Pulmonary artery endothelial cell (primary cell): ENCODE measurements at places on chromosomes 5 and 9.

GRCh38 chr5:157072508-157072907, 13.6 kb upstream of the HAVCR1 start:
- DNase-seq = no peak

DNA sequence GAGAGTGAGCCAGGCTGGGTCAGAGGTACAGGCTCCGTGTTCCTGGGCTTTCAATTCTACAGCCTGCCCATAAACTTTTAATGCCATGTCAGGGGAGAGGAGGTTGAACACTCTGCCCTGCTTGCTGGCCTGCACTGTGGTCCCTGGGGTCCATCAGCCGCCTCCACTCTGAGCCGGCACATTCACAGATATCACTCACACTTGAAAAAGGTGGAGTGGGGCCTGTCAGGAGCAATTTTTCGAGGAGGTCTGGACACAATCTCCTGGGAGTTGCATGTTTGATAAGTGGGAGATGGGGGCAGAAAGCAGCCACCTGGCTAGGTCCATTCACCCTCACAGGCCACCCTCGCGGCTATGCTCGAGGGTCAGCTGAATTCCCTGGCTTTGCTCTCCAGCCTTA, 22.9 kb downstream of the S1PR3 start:
- no peak for DNase-seq

DNA sequence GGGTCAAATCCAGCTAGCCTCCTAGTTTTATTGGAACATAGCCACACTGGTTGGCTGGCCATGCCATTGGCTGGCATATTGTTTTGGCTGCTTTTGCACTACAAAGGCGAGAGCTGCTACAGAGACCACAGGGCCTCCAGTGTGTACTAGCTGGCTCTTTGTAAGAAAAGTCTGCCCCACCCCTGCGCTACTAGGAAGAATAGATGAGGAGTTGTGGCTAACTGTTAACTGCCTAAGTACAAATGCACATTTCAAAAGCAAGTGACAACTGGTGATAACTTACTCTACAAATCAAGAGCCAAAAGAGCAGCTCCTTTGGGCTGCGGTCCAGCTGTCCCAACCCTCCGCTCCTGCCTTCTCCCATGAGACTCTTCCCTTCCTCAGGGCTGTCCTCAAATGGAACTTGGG, 63.9 kb downstream of the SERINC5 start:
- DNase-seq = no peak

GRCh38 chr5:32828492-32828891, 117.4 kb downstream of the NPR3 start:
- no peak for DNase-seq

DNA sequence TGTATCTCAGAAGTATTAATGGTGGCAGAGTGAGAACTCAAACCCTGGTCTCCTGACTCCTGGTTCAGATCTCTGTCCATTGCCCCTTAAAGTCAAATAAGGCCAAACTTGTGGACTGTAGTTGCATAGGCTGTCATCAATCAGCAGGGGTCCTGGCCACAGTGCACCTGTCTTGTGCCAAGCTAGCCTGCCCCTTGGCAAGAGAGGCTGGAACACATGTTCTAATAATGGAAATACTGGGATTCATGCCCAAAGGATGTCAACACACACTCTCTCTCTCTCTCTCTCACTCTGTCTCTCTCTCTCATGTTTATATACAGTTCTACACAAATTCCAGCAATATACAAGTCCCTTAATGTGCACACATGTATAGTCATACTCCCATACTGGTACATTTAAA, 44.3 kb downstream of the GLRA1 start:
- DNase-seq = no peak

DNA sequence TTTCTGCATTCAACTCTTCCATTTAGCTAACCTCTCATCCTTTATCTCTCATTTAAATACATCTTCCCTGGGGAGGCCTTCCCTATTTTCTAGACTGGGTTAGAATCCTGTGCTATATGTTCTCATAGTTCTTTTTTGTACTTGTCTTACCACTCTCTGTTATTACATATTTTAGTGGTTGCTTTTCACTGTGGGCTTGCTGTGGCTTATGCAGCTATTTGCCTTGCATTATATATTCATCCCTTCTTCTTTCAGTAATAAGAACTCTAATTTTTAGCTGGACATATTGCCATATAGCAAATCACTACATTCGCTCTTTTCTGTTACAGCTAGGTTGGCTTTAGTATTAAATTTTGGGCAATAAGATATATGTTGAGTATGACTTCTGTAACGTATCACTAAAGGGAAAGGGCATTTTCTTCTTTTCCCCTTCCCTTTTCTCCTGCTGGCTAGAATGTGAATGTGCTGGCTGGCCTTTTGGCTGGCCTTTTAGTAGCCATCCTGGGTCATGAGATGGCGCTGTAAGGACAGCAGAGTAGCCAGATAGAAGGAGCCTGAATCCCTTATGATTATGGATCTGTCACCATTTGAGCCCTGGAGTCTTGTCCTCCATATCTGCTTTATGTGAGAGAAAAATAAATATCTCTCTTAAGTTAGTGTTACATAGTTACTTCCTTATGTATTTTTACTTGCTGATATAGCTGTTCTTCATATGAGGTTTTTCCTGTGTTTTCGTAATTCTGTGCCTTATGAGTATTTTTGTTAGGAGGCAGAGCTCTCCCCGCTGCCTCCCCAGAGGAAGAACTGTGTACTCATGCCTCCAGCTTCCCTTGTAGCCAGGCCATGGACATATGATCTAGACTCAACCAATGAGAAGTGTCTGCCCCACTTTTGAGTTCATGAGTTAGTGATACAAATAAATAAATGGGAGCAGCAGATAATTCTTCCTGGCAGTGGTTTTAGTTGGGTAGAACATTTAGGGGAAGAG, 65.8 kb downstream of the NDUFAF2 start:
- DNase-seq = no peak

DNA sequence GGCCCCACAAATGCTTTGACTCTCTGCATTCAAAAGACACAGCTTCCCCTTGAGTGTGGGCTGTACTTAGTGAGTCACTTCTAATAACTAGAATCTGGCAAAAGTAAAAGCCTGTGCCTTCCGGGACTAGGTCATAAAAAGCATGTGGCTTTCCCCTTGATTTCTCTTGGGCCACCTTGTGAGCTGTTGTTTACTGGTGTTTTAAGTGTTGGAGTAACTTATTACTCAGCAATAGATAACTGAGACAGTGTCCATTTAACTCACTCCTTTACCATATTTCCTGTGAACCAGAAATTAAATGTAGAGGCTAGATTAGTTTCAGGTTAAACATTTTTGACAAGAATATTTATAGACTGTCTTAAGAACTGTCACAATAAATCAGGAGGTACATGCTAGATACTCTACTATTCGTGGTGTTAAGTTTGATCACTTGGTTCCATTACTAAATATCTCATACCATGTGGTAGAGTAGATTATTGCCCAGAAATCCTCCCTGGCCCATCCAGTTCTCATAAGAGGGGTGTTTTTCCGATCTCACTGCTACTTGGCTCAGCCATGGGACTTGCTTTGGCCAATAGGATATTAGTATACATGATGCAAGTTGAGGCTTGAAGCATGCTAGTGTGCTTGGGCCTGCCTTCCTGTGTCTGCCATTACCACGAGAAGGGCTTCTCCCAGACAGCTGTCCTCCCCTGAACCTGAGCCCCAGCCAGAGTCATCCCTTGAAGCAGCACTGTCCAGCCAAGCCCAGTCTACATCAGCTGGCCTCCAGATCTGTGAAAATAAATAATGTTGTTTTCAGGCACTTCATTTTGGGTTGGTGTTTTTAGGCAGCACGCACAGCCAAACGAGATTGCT, 10.4 kb upstream of the CMBL start:
- DNase-seq = no peak

GRCh38 chr5:17441351-17441750, 56.7 kb upstream of the TAF11L2 start:
- DNase-seq = no peak

GRCh38 chr5:132422720-132423437, 53.4 kb downstream of the SLC22A5 start:
- DNase-seq = no peak

- no peak for DNase-seq
These were observed 30.6 kb upstream of the SLCO6A1 start for GRCh38 chr5:102529447-102529846.

GRCh38 chr5:162466011-162466410, 398.4 kb downstream of the GABRG2 start:
- no peak for DNase-seq

DNA sequence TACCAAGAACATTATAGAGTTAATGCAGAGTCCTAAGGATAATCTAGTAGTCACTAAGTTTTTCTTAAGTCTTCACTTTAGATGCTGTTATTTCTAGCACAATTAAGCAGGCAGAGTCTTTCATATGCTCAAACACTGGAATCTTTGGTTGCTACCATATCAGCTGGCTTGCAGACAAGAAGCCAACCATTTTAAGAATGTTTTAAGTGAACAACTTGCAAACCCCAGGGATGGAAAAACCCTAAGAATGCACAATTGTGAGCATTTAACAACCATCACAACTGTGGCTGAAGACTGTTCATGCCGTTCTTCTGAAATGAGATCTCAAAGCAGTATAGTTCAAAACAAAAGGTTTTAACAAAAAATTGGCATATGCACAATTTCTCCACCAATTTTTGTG, 55.1 kb downstream of the CSNK1A1 start:
- no peak for DNase-seq

- no peak for DNase-seq
These were observed 22.8 kb downstream of the ANXA1 start for GRCh38 chr9:73174330-73174980.

GRCh38 chr9:37010180-37010579, 23.9 kb downstream of the PAX5 start:
- no peak for DNase-seq
